Mesothelial cell of epicardium (in vitro differentiated cells): ENCODE measurements at places on chromosomes 4 and X.

- no peak for DNase-seq
Measured at GRCh38 chrX:24090300-24091200, 35.8 kb downstream of the EIF2S3 start.

GRCh38 chrX:25012433-25012735 is 3.4 kb downstream of the ARX start:
- DNase-seq, result no peak

DNA sequence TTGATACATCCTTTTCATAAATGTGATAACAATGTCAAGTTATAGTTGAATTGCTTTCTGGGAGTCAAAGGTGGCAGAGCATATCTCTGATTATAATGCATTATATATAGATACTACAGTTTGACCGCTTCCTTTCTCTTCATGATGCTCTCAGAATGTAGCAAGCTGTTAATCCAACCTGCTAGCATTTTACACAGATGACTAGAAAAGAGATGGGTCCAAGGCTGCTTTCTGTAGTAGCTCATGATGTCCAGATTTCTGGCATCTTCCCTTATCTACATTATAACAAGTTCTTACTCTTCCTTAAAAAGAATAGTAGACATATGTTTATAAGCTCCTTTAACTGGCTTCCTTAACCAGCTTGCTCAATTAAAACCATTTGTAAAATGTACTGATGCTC is 192.0 kb downstream of the NWD2 start:
- no peak for DNase-seq

- no peak for DNase-seq
Measured at GRCh38 chr4:150771382-150771781, 189.4 kb downstream of the MAB21L2 start.

- DNase-seq, result no peak
Measured at GRCh38 chrX:38172596-38172995, 48.1 kb downstream of the SRPX start.

- DNase-seq, result no peak
Measured at GRCh38 chr4:32135642-32136041, 1415.5 kb downstream of the PCDH7 start.

- DNase-seq, result no peak
Measured at GRCh38 chrX:446245-446644, 59.5 kb upstream of the PPP2R3B start.

- DNase-seq, result no peak
Measured at GRCh38 chr4:177251237-177251636, 58.4 kb upstream of the NEIL3 start.

- no peak for DNase-seq
Measured at GRCh38 chr4:15260758-15261157, 167.1 kb upstream of the C1QTNF7 start.

- no peak for DNase-seq
Measured at GRCh38 chrX:153874366-153875125, 11.4 kb downstream of the L1CAM start.

DNA sequence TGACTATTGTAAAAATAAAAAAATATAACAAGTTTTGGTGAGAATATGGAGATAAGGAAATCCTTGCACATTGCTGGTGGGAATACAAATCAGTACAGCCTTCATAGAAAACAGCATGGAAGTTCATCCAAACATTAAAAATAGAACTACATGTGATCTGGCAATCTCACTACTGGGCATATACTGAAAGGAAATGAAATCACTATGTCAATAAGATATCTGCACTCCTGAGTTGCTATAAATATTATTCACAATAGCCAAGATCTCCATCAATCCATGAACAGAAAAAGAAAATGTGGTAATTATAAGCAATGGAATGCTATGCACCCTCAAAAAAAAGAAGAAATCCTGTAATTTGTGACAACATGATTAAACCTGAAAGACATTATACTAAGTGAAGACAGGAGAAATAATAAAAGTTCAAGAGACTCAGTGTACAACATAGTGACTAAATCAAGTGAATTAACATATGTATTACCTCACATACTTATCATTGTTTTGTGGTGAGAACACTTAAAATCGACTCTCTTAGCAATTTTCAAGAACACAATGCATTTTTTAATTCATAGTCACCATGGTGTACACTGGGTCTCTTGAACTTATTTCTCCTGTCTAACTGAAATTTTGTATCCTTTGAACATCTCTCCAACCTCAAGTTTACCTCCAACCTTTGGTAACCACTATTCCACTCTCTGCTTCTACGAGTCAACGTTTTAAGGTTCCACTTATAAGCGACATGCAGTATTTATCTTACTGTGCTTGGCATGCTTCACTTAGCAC is 1703.7 kb upstream of the AGA start:
- DNase-seq, result no peak
